HuH-7 (cell line): ENCODE measurements at places on chromosomes 12 and 14.

- DNase-seq = no peak
Measured at GRCh38 chr12:52578469-52578868, 4.8 kb upstream of the KRT74 start.

GRCh38 chr12:123044351-123044750 lies 63.9 kb downstream of the ARL6IP4 start:
- DNase-seq = no peak

GRCh38 chr12:86748894-86749293 lies 492.7 kb upstream of the MGAT4C start:
- no peak for DNase-seq

- no peak for DNase-seq
Measured at GRCh38 chr14:104317492-104317805, 179.1 kb downstream of the KIF26A start.

DNA sequence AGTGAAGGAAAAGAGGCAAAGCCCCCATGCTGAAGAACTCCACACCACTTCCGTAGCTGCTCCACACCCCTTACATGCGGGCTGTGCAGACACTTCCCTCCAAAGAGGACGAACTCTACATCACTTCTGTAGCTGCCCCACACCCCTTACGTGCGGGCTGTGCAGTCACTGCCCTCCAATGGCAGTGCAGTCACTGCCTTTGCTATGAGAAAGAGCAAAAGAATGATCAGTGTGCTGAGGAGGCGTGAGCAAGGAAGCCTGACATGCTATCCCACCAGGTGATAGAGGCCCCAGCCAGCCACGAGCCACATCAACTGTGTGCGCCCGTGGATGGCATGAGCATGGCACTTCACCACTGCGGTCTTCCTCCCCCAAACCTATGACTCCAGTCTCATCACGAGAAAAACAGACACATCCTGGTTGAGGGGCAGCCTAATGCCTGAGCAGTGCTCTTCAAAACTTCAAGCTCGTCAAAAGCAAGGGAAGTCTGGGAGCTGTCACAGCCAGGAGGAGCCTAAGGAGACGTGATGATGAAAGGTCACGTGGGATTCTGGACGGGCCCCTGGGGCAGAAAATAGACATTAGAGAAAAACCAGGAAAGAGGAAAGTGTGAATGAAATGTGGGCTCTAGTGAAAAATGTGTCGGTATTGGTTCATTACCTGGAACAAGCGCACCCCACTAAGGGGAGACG lies 60.8 kb upstream of the C14orf180 start:
- no peak for DNase-seq

- peak; percentile 79 for DNase-seq
Measured at GRCh38 chr12:7060353-7060954, at the start of gene C1S. TSS of gene C1S (plus strand) at chr12:7060718. CDS start at chr12:7061913, 1,195 bp downstream.

DNA sequence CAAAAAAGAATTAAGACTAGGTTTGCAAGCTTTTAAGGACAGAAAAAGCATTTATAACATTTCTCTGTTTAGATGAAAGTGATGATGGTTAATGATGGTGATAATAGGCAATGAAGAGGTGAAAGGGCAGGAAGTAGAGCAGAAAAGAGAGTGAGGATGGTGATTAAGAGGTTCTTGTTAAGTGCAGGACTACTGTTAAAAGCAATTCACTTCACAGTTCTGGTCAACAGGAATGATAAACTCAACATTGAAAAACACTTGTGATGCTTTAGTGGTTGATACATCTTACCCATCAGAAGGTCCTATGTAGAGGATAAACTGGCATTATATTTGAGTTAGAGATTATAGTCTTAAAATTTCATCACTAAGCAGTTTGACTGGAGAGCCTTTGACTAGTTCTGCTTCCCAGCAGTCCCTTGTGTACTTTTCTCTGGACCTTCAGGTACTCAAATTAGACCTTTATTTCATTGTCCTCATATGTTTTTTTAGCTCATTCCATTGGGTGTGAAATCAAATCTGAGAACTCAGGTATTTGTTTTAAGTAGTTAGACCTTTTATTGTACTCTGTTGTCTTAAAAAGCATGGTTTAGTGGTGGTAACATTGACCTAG lies 10.9 kb downstream of the RAP1B start:
- DNase-seq = no peak

GRCh38 chr12:123253641-123254459 lies 17.8 kb downstream of the CDK2AP1 start:
- DNase-seq = no peak

- DNase-seq = no peak
Measured at GRCh38 chr12:15146585-15146984, 74.6 kb downstream of the RERG start.

DNA sequence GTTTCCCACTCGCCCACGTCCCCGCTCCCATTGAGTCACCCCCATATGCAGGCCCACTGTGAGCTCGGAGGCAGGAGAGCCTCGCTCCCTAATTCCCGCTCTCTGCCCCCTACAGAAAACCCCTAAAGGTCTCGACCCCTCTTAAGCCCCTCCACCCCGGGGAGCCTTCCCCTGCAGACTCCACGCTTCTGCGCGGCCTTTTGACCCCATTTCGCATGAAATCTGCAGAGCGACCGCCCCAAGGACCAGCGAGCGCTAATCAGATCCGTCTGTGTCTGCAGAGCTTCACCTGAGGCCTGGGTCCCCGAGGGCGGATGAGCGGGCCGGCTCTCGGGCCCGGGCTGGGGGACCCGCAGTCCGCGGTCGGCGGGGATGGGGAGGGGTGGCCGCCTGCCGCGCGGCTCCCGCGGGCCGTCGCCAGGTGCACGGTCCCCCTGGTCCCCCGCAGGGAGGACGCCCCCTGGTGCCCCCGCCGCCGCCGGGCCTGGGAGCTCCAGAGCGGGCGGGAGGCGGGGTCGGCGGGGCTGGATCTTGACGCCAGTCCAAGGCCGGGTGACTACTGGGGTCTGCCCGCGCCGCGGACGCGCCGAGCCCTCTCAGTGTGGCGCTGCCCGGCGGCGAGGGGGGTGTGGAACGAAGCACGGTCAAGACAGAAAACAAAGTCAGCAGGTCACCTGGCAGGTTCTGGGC lies 10.1 kb downstream of the BMP4 start:
- DNase-seq = no peak

GRCh38 chr14:51743588-51744000 lies 91.9 kb downstream of the FRMD6 start:
- no peak for DNase-seq

DNA sequence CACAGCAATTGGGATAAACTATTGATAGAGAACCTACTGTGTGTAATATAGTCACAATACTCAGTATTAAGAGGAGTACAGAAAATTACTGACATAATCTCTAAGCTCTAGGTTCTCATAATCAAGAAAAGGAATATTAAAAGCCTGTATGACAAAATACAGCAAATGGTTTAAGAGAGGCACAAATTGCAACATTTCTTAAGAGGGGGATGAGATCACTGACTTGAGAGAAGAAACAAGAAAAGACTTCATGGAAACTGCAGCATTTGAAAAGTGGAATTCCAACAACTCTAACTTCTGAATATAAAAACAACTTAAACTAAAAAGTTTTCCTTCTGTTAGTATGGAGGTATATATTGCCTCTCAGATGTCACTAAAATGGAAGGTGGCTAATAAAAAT lies 89.7 kb downstream of the NUMB start:
- no peak for DNase-seq
